ENCODE measurements at places on chromosomes 2 and 18.

- DNase-seq, result no peak
These were observed 21.5 kb upstream of the BIN1 start for GRCh38 chr2:127128445-127128904.

DNA sequence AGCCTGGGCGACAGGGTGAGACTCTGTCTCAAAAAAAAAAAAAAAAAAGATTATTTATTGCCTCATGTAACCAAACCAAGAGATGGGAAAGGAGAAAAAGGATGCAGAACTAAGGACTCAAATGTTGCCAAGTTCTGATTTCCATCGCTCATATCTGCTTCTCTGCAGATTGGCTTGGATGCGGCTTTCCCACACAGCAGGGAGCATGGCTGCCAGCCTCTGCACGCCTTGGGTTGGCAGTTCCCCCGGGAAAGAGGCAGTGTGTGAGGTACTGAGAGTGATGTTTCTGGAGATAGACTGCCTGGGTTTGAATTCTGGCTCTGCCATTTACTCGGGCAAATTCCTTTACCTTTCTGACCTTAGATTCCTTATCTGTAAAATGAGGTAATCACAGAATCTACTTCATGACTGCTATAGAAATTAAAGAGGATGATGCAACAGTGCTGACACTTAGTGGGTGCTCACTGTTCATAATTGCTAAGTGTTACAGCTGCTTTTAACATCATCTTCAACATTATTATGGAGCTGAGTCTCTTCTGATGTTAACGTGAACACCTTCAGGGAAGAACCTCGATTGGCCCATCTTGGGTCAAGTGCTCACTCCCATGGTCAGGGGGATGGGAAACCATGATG, 68.8 kb downstream of the ACAA2 start:
- DNase-seq, result no peak

- no peak for DNase-seq
These were observed 2.4 kb downstream of the TBC1D8 start for GRCh38 chr2:101148777-101149176.

- DNase-seq, result no peak
These were observed 76.8 kb downstream of the LIMS1 start for GRCh38 chr2:108611021-108611420.

- no peak for DNase-seq
These were observed 343.7 kb upstream of the MEX3C start for GRCh38 chr18:51541230-51541629.

GRCh38 chr2:240636563-240637115, 11.4 kb downstream of the GPR35 start:
- no peak for DNase-seq

GRCh38 chr18:68925268-68925667, 127.4 kb downstream of the CCDC102B start:
- DNase-seq, result no peak

- no peak for DNase-seq
These were observed 2.1 kb downstream of the MBP start for GRCh38 chr18:77130229-77131099.

GRCh38 chr18:24112874-24113615, 25.8 kb upstream of the CABYR start:
- DNase-seq, result no peak
